H1 (cell line): ENCODE measurements at places on chromosomes 2 and 18. TPM values are rescaled to one million over a fixed set of nuclear protein-coding genes. Genes with fewer than 3 reads are reported as not detected.

Gene BOLL
- not detected in 2 replicates for total RNA-seq

Gene DOK6
- total RNA-seq, result 0.50 and 0.75 TPM in 2 replicates

Gene LRRFIP1
- 68.6 and 75.8 TPM in 2 replicates for total RNA-seq

Gene APOB
- 0.52 and 0.61 TPM in 2 replicates for total RNA-seq

Gene ATOH8
- total RNA-seq, result 0.50 and 0.54 TPM in 2 replicates

Gene RHOB
- total RNA-seq, result 9.5 and 13.5 TPM in 2 replicates

Gene RRM2
- 215 and 228 TPM in 2 replicates for total RNA-seq

Gene CRYBA2
- not detected in 2 replicates for total RNA-seq

Gene OSR1
- total RNA-seq, result 0.22 TPM in 1 of 2 replicates, not detected in the other

Gene CFC1
- 0.31 TPM in 1 of 2 replicates, not detected in the other for total RNA-seq

Gene CDH19
- not detected in 2 replicates for total RNA-seq

Gene MDH1B
- total RNA-seq, result 2.1 and 2.7 TPM in 2 replicates

- no peaks in the 10 kb centered on the region for H3K36me3 ChIP-seq
These were observed 35.3 kb downstream of the SH3RF3 start for GRCh38 chr2:109164311-109164710.

GRCh38 chr2:142065700-142066099, 65.1 kb downstream of the LRP1B start:
- H3K36me3 ChIP-seq, result no peaks in the 10 kb centered on the region

GRCh38 chr18:13793819-13794218, 30.1 kb upstream of the MC5R start:
- no peaks in the 10 kb centered on the region for H3K4me1 ChIP-seq
- H3K27ac ChIP-seq, result no peak overlapping the region
- H3K27me3 ChIP-seq, result no peaks in the 10 kb centered on the region

DNA sequence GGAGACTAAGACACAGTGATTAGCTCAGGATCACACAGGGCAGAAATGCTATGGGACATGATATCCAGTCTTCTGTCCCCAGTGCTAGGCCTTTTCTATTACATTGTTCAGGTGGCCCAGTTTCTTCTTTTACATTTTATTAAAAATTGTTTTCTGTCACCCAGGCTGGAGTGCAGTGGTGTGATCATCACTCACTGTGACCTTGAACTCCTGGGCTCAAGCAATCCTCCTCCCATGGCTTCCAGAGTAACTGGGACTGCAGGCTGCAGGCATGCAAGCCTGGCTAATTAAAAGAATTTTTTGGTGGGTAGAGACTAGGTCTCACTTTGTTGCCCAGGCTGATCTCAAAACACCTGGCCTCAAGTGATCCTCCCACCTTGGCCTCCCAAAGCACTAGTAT, 15.4 kb downstream of the PDK1 start:
- H3K27ac ChIP-seq, result no peak overlapping the region
- no peaks in the 10 kb centered on the region for H3K4me1 ChIP-seq
- H3K36me3 ChIP-seq, result peaks cover 13% of the 10 kb centered on the region
- no peak overlapping the region for H3K4me3 ChIP-seq
- no peaks in the 10 kb centered on the region for H3K27me3 ChIP-seq

DNA sequence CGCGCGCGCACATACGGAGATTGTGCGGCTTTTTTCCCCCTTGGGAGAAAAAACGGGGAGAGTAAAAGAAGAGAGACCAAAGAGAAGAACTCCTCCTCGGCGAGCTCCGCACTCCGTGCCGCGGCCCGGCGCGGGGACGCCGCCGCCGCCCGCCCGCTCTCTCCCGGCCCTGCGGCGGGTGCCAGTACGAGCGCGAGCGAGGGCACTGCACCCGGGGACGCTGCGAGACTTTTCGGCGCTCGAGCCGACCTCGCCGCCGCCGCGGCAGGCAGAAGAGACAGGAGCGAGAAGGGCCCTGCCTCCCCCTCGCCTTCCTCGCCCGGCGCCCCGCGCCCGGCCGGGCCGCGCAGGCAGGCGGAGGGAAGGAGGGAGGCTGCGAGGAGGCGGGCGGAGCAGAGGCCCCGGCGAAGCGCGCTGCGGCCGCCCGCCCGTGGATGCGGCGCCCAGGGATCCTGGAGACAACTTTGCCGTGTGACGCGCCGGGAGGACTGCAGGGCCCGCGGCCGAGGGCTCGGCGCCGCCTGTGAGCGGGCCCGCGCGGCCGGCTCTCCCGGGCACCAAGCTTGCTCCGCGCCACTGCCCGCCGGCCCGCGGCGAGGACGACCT, 857 bp upstream of the INHBB start:
- no peaks in the 10 kb centered on the region for H3K36me3 ChIP-seq
- H3K27me3 ChIP-seq, result peaks cover 78% of the 10 kb centered on the region
- peak overlapping the region; percentile 23; the same call in 1 of the 2 replicates for H3K4me3 ChIP-seq
- peaks cover 29% of the 10 kb centered on the region for H3K4me1 ChIP-seq

DNA sequence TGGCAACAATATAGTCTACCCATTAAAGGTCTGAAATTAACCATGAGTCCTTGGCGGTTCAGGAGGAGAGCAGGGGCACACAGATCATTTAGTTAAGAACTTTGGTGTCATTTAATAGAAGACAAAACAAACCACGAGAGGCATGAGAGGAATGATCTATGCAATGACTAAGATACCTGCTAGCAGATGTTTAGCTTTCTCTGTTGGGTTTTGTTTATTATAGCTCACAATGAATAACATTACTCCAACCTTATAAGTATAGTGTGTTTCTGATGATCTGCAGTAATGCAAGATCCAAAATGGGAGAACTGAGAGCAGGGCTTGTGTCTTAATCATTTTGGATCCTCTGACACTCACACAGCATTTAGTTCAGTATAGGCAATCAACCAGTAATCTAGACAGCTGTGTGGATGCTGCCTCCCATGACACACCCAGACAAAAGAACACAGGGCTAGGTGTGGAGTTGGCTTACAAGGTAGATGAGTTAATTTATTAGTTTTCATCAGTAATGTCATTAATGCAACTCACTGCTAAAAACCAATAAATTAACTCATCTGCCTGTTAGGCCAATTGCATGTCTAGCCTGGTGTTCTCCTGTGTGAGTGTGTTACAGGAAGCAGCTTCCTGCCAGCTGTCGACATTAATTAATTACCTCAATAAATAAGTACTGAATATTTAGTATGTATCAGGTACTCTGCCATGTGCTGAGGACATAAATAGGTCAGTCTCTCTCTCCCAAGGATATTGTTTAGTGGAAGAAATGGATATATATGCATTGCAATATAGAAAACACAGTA, 92.3 kb downstream of the CLIP4 start:
- no peak overlapping the region for H3K4me3 ChIP-seq
- no peak overlapping the region for H3K27ac ChIP-seq

DNA sequence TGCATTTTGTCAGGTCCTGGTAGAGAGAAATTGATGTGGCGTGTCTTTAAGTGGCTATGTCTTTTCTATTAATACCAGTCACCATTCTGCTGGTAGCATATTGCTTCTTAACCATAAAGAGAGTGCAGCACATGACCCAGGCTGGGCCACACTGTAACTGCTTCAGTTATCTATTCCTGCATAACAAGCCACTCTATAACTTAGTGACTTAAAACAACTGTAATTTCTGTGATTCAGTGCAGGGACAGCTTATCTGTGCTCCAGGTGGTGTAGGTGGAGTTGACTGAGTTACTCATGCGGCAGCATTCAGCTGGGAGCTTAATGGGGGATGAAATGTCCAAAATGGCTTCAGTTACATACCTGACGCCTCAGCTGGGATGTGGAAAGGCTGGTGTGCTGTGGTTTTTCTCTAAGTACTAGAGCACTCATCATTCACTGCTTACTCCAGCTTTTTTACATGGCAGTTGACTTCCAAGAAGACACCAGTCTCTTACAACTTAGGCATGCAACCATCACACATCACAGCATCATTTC, 742.4 kb downstream of the SATB2 start:
- H3K36me3 ChIP-seq, result no peaks in the 10 kb centered on the region
- no peaks in the 10 kb centered on the region for H3K4me1 ChIP-seq
- no peak for DNase-seq
- no peak overlapping the region for H3K4me3 ChIP-seq
- H3K27ac ChIP-seq, result no peak overlapping the region

DNA sequence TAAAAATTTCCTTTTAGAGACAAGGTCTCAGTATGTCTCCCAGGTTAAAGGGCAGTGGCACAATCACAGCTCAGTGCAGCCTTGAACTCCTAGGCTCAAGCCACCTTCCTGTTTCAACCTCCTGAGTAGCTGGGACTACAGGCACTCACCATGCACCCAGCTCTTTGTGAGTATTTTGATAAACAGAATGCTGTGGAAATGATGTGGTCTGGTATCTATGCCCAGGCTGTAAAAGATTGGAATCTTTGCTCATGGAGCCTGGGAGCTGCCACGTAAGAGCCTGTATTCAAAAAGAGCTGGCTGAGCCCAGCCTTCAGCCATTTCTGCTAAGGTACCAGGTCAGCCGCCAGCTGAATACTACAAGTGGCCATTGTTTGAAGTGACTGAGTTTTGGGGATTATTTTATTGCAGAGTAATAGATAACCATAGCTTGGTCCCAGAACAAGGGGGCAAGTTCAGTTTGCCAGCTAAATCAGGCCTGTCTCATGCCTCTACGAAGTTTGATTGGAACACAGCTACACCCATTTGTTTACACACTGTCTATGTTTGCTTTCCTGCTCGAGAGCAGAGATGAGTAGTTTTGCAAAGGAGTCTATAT, 21.3 kb upstream of the ARL5A start:
- H3K27me3 ChIP-seq, result no peaks in the 10 kb centered on the region
- H3K27ac ChIP-seq, result no peak overlapping the region
- DNase-seq, result no peak
- no peaks in the 10 kb centered on the region for H3K4me1 ChIP-seq

GRCh38 chr18:63831080-63831788, 56.0 kb downstream of the SERPINB7 start:
- no peak overlapping the region for H3K27ac ChIP-seq
- H3K36me3 ChIP-seq, result no peaks in the 10 kb centered on the region
- no peak for DNase-seq
- no peaks in the 10 kb centered on the region for H3K27me3 ChIP-seq

DNA sequence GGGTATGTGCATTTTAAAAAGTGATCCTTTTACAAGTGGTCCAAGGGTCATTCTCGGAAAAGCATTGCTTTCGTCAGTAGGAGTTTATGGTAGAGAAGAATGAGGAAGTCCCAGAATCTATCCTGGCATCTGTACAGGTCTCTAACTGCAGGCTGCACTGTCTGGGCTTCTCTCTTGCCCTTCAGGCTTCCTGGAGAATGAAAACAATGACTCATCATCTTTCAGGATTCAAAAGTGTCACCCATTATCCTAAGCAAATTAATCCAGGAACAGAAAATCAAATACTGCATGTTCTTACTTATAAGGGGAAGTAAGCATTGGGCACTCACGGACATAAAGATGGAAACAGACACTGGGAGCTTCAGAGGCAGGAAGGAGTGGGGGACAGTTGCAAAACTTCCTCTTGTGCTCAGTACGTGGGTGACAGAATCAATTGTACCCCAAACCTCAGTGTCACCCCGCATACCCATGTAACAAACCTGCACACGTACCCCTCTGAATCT, 60.2 kb upstream of the TXNDC2 start:
- no peak overlapping the region for H3K27ac ChIP-seq
- H3K36me3 ChIP-seq, result no peaks in the 10 kb centered on the region; the same call in 1 of the 2 replicates
- no peaks in the 10 kb centered on the region for H3K27me3 ChIP-seq
- no peak overlapping the region for H3K4me3 ChIP-seq
- H3K4me1 ChIP-seq, result no peaks in the 10 kb centered on the region; the same call in 1 of the 2 replicates

GRCh38 chr2:23656597-23656973, 270.3 kb downstream of the ATAD2B start:
- H3K4me1 ChIP-seq, result no peaks in the 10 kb centered on the region
- no peaks in the 10 kb centered on the region for H3K27me3 ChIP-seq
- no peak overlapping the region for H3K4me3 ChIP-seq
- no peak overlapping the region for H3K27ac ChIP-seq

DNA sequence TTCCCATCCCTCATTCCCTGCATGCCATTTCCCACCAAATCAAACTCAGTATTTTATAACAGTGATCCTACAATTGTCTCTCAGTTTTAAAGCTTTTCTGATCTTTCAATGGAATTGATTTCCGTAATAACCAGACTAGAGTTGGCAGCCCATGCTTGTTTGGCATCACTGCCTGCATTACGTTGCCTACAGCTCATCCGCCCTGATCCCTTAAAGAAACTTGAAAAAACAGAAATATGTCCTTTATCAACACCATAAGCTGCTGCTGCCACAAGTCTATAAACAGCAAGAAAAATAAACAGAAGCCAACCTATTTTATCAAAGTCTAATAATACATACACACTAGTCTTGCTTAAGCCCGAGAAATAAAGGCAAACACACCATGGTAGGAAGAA, 331.0 kb downstream of the METTL4 start:
- H3K27me3 ChIP-seq, result no peaks in the 10 kb centered on the region
- H3K4me3 ChIP-seq, result no peak overlapping the region
- H3K4me1 ChIP-seq, result no peaks in the 10 kb centered on the region
- DNase-seq, result no peak

- H3K27ac ChIP-seq, result no peak overlapping the region
- no peaks in the 10 kb centered on the region for H3K4me1 ChIP-seq
- H3K27me3 ChIP-seq, result no peaks in the 10 kb centered on the region
- DNase-seq, result no peak
- H3K36me3 ChIP-seq, result no peaks in the 10 kb centered on the region
These were observed 39.1 kb upstream of the CPS1 start for GRCh38 chr2:210517264-210517663.

- H3K4me1 ChIP-seq, result no peaks in the 10 kb centered on the region; the same call in none of the 2 replicates
- no peak for DNase-seq
- no peaks in the 10 kb centered on the region for H3K36me3 ChIP-seq
- H3K4me3 ChIP-seq, result no peak overlapping the region
- H3K27ac ChIP-seq, result no peak overlapping the region
- H3K27me3 ChIP-seq, result no peaks in the 10 kb centered on the region
These were observed 18.4 kb downstream of the SLC4A3 start for GRCh38 chr2:219645631-219646527.

GRCh38 chr2:199100326-199101110, 357.2 kb downstream of the SATB2 start:
- H3K27me3 ChIP-seq, result no peaks in the 10 kb centered on the region
- no peak for DNase-seq
- no peak overlapping the region for H3K27ac ChIP-seq

- no peak for DNase-seq
- H3K36me3 ChIP-seq, result no peaks in the 10 kb centered on the region
- H3K4me1 ChIP-seq, result peaks cover 2% of the 10 kb centered on the region; the same call in 1 of the 2 replicates
- no peaks in the 10 kb centered on the region for H3K27me3 ChIP-seq
- no peak overlapping the region for H3K4me3 ChIP-seq
These were observed 213.6 kb downstream of the PMAIP1 start for GRCh38 chr18:60113396-60113795.

DNA sequence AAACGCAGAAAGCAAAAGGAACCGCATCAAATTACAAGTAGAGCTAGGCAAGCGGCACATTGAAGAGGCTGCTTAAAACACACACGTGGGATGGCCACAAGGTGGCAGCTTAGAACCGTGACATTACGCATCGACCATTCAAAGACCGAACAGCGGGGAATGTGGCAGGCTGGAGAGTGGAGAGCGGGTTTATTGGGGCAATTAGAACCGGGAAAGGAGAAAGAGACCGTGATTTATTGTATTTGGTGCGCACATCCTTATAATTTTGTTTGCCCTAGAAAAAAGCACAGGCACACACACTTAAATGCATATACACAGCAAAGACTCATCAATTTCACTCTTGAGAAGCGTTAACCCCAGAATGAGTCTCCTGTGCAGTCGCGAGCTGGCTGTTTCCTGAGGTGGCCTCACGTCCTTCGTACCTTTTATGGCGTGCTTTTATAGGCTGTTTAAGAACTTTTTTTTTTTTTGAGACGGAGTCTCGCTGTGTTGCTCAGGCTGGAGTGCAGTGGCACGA, 31.7 kb upstream of the MEP1B start:
- no peak overlapping the region for H3K27ac ChIP-seq
- no peaks in the 10 kb centered on the region for H3K27me3 ChIP-seq
- H3K36me3 ChIP-seq, result no peaks in the 10 kb centered on the region
- H3K4me1 ChIP-seq, result no peaks in the 10 kb centered on the region
- DNase-seq, result peak; percentile 76
- H3K4me3 ChIP-seq, result 0 out of 2 replicates have a peak overlapping the region, but pooled peaks have one; percentile 5
